ENCODE measurements at places on chromosomes 4 and X.

- no peak for DNase-seq
These were observed 132.7 kb downstream of the TMEM164 start for GRCh38 chrX:110135618-110136017.

GRCh38 chr4:140789759-140790158 lies 33.6 kb upstream of the TBC1D9 start:
- no peak for DNase-seq

GRCh38 chr4:177558995-177559394 lies 116.8 kb upstream of the AGA start:
- no peak for DNase-seq

- no peak for DNase-seq
These were observed 38.0 kb upstream of the PDK3 start for GRCh38 chrX:24426921-24427746.

GRCh38 chrX:47068214-47068613 lies 10.0 kb upstream of the RGN start:
- DNase-seq = no peak

DNA sequence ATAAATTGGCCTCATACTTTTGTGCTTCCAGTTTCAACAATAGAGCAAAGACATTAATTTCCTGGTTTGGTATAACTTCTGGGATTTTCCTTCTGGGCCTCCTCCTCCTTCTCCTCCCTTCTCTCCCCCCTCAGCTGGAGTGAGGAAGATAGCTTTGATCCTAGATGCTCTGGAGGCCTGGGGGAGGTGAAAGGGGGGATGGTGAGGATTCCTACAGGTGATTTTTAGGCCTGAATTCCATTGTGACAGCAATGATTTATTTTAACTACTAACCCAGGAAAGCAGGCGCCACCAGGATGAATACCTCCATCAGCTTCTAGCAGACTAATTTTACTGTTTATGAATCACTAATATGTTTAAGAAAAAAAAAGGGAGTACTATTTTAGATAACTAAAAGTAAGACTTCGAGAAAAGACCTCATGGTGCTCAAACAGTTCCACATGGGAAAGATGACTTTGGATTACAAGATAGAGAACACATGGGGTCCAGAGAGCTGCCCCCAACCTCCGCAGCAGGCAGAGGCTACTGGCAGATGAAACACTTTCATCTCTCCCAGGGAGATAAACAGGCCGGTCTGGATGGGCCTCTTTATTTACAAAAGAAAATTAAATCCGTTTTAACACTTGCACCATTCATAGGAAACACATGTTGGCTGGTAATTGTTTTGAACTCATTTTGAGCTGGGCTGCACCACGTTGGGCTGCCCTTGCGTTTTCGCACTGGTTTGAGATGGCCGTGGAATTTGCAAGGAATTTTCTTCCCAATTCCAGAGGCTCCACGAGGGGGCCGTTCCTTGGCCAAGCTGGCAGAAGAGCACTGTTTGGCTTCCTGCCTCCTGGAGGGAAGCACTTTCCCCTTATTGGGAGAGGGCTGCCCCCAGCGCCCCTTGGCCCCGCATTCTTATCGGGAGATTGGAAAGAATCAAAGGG lies 125.1 kb upstream of the STX18 start:
- DNase-seq = no peak

DNA sequence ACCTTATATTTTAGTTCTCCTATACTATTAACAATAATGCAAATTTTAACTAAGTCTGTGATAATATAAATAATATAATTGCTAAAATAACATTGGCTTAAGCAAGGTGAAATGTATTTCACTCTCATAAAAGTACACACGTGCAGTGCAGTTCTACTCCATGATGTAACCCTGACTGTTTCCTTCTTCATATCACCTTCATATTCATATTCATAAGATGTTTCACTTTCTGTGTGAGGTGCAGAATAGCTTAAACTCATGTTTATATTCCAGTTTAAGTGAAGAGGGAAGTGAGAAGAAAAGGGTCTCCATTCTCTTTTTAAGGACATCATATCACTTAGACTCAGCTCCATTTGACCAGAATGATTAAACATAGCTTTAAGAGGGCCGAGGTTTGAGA lies 1810.0 kb upstream of the PCDH10 start:
- no peak for DNase-seq

DNA sequence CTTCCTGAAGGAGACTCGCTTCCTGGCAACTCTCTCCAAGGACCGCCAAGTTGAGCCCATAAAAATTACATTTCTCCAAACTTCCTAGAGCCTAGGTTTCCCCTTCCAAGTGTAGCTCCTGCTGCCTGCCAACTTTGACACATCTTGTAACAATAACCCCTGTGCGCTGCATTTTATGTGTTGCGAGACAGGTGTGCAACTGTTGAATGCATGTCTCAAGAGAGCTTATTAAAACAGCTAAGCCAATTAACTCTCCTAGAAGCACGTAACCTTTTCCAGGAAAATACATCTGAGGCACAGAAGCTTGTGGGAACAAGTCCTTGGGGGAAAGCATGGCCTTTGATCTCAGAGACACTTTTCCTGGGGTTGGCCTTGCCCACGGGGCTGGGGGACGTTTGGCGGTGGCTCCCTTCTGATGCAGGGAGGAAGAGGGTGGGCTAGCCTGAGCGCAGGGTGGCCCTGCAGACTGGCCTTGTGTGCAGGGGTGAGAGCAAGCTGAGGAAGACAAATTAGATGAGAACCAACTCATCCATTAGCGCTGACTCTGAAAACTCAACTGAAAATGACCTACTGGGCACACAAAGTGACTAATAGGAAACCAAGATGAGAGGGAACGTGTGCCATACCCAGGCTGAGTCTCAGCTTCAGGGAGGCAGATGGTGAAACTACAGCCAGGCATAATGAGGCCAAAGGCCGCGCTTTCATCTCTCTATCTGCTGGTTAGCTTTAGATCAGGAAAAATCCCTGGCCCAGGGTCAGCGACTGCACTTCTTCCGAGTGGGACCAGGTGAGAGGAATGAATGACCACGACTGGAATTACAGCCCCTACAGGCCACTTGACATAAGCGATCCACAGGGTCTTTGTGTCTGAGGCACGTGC lies 75.3 kb downstream of the ENPP6 start:
- DNase-seq = no peak

GRCh38 chrX:78838709-78839108 lies 91.2 kb downstream of the LPAR4 start:
- DNase-seq = no peak

DNA sequence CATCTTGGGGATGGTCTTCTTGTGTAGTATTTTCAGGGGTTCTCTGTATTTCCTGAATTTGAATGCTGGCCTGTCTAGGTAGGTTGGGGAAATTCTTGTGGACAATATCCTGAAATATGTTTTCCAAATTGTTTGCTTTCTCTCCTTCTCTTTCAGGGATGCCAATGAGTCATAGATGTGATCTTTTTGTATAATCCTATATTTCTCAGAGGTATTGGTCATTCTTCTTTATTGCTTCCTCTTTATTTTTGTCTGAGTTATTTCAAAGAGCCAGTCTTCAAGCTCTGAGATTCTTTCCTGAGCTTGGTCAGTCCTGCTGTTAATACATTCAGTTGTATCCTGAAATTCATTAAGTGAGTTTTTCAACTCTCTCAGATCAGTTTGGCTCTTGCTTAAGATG lies 73.1 kb downstream of the MAMLD1 start:
- no peak for DNase-seq

DNA sequence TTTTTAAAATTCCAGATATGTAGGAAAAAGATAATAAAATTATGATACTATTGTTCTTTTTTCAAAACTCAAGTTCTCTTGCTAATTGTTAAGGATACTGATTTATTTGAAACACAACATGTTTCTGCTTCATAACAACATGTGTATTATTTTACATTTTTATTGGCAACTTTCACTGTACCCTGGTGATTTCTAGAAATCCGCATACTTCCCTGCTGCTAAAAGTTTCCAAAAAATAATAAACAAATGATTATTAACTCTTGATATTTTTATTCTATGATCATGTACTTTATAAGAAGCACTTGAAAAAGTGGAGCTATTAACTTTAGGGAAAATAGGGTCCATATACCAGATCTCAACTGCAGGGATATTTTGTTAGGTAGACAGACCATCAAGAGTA lies 71.2 kb upstream of the HCCS start:
- DNase-seq = no peak

DNA sequence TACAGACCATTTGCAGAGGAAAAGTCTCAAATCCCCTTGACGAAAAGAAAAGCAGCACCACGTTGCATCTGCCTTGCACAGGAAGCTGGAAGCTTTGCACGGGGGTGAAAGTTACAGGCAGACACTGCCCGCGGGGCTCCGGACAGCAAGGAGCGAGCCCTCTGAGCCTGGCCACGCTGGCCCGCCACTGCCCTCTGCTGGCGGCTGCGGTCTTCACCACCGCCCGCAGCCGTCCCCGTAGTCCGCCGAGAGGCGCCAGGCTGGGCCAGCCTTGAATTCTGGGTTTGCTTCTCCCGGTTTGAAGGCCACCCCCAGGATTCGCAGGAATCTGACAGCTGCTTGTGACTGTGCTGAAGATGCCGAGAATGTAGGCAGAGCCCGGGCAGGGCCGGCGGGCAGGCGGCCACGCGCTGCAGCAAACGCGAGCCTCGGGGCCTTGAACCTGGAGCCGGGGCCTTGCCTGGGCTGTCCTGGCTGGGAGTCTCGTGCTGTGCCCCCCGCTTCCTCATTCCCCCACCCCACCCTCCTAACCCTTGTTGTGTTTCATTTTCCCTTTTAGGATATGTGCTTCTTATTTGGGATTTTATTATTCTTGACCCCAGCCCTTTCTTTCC lies 49.2 kb downstream of the ENPP6 start:
- peak; percentile 14 for DNase-seq

DNA sequence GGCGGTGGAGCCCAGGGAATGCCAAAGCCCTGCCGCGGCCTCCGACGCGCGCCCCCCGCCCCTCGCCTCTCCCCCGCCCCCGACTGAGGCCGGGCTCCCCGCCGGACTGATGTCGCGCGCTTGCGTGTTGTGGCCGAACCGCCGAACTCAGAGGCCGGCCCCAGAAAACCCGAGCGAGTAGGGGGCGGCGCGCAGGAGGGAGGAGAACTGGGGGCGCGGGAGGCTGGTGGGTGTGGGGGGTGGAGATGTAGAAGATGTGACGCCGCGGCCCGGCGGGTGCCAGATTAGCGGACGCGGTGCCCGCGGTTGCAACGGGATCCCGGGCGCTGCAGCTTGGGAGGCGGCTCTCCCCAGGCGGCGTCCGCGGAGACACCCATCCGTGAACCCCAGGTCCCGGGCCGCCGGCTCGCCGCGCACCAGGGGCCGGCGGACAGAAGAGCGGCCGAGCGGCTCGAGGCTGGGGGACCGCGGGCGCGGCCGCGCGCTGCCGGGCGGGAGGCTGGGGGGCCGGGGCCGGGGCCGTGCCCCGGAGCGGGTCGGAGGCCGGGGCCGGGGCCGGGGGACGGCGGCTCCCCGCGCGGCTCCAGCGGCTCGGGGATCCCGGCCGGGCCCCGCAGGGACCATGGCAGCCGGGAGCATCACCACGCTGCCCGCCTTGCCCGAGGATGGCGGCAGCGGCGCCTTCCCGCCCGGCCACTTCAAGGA lies at the start of gene FGF2:
TSS of gene FGF2 (plus strand) at position 279 of the 705 bp plus-strand sequence. CDS start at position 623, 344 bp downstream.
- no peak for DNase-seq

DNA sequence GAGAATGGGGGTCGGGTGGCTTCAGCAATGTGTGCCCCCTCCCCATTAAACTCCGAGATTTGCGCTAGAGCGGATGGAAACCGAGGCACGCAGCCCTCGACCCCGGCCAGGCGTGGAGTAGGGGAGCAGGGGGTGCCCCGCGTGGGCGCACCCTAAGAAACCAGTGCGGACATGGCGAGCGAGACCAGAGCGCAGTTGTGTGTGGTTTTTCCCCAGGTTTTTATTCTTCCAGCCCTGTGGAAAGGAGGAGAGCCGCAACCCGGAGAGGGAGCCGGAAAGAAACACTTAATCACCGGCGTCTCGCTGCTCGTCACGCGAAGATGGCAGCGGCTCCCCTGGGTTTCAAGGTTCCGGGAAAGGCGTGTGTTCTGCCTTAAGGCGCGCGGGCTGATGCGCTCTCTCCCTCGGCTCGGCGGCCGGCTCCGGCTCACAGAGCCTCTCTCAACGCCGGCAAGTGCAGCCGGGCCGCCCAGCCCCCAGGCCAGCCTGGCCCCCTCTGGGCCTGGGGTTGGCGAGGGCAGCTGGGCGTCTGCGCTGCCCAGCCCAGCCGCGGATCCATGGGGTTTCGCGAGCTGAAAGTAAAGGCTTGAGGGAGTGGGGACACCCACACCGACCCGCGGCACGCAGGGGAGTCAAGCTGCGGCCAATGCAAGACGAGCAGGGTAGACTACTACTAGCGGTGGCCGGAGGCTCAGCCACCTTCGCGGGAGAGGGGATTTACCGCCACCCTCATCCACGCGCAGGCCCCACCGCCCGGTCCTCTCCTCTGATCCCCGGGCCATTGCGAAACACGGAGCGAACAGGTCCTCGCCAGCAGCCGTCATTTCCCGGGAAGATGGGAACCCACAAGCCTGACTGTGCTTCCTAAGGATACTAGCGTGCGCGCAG lies 74.0 kb upstream of the BCOR start:
- DNase-seq = no peak

GRCh38 chrX:36861601-36862000 lies 146.6 kb upstream of the FAM47C start:
- DNase-seq = no peak

- DNase-seq = no peak
These were observed 32.0 kb upstream of the SMARCAD1 start for GRCh38 chr4:94175553-94176261.

- DNase-seq = no peak
These were observed 69.2 kb downstream of the PAQR3 start for GRCh38 chr4:78870056-78870455.

- no peak for DNase-seq
These were observed 1140.6 kb downstream of the SH3BGRL start for GRCh38 chrX:82342531-82342930.

GRCh38 chr4:168621806-168622589 lies 125.1 kb downstream of the PALLD start:
- no peak for DNase-seq

DNA sequence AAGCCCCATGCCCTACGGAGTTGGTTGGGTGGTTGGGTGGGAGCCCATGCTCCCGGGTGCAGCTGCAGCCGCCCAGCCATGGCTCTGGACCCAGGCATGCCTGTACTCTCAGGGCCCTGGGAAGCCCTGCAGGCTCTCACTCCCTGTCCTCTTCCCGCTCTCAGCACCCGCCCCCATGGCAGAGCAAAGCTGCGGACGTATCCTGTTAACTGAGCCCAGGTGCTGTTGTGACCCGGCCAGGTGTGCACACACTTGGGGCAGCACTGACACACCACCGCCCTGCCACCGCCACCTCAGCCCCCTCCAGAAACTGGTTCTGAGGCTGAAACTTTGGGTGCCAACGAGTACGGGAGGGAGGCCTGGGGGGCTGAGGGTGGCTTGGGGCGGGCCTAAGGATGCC lies 40.3 kb downstream of the PPM1K start:
- DNase-seq = no peak

DNA sequence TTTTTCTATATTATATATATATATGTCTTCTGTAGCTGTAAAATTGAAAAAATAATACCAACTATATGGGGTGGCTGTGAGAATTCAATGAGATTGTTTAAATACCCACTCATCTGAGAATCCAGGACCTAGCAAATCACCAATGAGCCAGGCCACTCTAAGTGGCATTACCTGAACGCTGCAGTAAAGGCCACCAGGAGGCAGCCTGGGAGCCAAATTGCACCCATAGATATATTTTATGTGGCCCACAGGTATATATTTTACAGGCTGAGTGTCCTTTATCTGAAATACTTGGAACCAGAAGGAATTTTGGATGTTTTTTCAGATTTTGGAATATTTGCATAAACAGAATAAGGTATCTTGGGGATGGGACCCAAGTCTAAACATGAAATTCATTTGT lies 58.2 kb upstream of the C4orf50 start:
- no peak for DNase-seq

Measured in CD4-positive, alpha-beta T cell treated with Interleukin-4 for 4 hours (primary cell).